ENCODE measurements at places on chromosomes 1 and 21.

DNA sequence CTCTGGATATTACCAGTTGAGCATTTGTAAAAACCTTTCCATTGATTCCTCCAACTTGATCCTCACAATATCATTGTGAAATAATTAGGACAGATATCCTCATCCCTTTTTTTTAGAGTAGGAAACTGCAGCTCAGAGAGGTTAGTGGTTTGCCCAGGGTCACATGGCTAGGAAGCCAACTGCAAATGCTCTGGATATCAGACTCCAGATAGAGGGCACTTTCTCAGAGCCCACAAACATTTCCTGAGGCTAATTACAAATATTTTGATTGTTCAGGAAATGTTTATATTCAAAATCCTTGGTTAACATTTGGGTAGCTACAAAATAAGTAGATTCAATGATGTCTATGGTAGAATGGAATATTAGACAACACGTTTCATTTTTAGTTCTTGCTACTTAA is 154.8 kb upstream of the DPYD start:
- no peak for DNase-seq

- no peak for DNase-seq
Observed at GRCh38 chr1:58206749-58207148, 339.8 kb downstream of the OMA1 start.

DNA sequence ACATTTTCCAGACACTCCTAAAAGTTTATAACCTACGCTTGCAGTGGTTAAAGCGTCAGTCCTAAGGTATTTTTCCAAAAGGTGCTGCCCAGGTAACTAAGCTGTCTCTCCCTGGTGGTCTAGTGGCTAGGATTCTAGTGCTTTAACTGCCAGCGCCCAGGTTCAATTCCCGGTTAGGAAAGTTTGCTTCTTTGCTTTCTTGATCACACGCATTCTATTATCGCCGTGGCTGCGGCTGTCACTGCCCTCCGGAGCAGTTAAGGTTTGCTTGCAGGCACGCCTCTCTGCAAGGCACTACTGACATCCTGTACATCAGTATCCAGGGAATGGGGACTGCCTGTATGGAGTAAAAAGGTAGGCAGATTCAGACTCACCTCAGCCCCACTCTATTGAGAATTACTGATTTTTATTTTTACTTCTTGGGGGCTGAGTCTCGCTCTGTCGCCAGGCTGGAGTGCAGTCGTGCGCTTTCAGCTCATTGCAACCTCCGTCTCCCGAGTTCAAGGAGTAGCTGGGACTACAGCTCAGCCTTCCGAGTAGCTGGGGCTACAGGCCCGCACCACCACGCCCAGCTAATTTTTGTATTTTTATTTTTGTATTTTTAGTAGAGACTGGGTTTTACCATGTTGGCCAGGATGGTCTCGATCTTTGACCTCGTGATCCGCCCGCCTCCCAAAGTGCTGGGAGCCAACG is 53.2 kb upstream of the CFAP126 start:
- DNase-seq = peak; percentile 37

- no peak for DNase-seq
Observed at GRCh38 chr1:225437710-225438437, 10.0 kb upstream of the LBR start.

DNA sequence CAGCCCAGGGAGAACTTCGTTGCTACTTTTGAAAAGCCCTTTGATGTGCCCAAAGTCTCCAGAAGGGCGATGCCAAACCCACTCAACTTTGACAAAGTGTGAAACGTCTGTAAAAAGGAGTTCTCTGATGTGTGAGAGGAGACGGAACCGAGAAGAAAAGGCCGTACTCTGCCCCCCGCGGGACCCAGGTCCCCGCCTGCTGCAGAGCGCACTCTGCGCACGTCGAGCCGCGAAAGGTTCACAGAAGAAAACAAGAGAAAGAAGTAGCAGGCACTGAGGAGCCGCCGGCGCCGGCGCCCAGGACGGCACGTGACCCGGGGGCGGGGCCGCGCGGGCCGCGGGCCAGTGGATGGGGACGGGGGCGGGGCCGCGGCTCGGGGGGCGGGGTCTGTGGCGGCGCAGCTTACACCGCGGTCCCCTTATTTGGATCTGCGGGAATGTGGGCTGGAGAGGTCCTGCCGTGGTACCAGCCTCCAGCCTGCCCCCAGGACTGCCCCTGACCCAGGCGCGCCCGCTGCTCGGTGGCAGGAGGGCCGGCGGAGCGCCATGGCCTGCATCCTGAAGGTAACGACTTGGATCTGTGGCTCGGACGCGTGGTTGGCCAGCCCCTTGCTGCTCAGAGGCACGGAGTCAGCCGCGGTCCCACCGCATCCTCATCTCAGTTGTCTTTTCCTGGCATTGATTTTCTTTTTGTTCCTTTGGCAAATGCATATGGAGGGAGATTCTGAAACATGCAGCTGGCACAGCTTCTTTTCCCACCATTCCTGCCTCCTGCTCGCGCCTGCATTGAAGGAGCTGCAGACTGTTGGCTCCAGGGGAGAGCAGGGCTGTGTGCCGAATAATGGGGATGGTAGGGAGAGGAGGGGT is at the start of gene ST6GALNAC3:
Gene ST6GALNAC3, plus strand, starts transcription at position 426 of the 867 bp plus-strand sequence.
- DNase-seq = peak; percentile 74

DNA sequence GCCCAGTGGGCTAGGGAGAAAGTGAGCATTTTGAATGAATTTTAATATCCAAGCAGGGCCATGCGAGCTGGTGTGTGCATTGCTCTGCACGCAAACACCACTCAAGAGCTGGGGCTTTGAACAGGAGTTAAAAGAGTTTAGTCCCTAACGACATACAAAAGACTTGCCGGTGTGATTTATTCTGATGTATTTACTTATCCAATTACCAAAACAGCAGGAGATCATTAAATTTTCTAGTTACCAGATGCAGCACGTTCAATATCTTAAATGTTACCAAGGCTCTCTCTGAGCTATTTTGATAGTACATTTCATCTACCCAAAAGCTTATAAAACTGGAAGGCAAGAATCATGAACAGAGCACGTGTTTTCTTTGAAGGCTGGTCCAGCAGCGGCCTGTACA is 30.0 kb upstream of the DMRTA2 start:
- DNase-seq = no peak

- no peak for DNase-seq
Observed at GRCh38 chr1:151541752-151542151, 1.6 kb downstream of the TUFT1 start.

- DNase-seq = no peak
Observed at GRCh38 chr1:108817016-108817415, 39.9 kb downstream of the AKNAD1 start.

GRCh38 chr21:31078216-31078615 is 39.9 kb upstream of the KRTAP19-8 start:
- no peak for DNase-seq

DNA sequence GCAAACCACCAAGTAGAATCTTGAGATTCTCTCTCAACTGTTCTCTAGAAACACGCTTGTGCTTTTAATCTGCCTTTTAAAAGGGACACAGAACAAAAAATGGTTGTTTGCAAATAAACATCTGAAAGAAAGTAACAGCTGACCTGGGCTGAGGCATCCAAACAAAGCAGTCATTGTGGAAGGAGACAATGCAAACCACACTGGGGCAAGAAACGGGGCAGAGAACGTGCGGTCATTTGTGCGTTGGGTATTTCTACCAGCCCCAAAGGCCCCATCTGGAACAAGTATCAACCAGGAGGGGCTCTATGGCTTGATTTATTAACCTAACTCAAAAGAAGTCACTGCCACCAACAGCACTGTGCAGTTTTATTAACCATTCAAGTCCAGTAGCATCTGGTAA is 6.0 kb downstream of the STMN1 start:
- DNase-seq = no peak

DNA sequence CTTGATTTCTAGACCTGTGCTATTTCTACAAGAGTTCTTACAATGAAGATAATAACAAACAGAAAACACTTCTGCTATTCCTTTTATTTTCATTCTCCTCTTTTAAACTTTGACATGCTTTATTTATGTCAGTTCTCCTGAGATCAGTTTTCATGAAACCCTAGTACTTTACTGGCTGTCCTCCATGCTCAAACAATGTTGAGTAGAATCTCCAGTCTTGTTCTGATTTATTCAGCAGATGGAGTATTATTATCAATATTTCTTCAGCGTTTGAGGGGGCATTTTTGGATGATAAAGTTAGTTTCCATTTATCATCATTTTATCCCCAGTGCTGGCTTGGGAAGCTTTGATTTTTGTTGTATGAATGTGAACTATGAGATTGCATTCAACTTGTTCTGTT is 85.9 kb upstream of the WARS2 start:
- DNase-seq = no peak

DNA sequence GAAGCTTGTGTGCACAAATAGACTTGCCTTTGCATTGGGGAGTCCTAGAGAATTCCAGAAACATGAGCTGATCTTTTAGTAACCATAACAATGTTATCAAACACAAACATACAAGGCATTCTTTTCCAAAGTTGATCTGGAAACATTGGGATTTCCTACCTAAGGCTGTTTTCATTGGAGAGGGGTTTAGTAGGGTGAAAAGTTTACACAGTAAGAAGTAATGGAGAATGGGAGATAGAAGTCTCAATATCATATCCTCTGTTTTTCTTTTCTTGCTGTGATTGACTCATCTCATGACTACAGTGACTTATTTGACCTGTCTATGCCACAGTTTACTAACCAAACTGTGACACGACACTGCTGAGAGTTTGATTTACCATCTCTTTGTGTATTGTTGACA is 65.6 kb upstream of the PLA2G4A start:
- DNase-seq = no peak

Data from hematopoietic multipotent progenitor cell treated with erythropoietin and hydrocortisone succinate and interleukin-3 and kit ligand, for 8 days (in vitro differentiated cells).